ENCODE measurements at places on chromosomes 2 and 18. TPM values are rescaled to one million over a fixed set of nuclear protein-coding genes. Genes with fewer than 3 reads are reported as not detected.

The SLC11A1 gene
- 0.09 TPM for total RNA-seq

The TUBA3E gene
- not detected for total RNA-seq

DNA sequence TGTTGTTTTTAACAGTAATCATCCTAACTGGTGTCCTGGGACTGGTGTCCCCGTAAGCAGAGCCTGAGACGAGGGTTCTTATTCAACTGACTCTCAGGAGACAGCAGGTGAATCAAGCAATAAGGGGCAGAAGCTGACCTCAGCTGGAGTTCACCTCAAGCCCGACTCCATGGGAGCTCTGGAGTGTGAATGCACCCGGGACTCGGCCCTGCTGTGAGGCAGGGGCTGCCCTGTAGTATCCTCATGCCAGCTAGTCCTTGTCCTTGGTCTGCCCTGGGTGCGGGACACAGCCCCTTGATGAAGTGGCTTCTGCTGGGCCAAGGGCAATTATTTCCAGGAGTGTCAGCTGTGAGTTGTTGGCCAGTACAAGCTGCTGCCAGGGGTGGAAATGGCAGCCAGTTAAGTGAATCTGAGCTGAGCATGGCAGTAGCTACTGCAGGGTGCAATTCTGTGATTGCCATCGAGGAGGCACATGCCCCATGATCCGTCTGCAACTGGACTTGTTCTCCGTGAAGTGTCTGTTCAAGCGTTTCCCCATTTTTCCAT lies 54.9 kb upstream of the OTOS start:
- H3K27me3 ChIP-seq, result no peaks in the 10 kb centered on the region
- no peak overlapping the region for H3K4me3 ChIP-seq
- peaks cover 11% of the 10 kb centered on the region for H3K4me1 ChIP-seq
- H3K27ac ChIP-seq, result peak overlapping the region; percentile 38

The RAX gene
- total RNA-seq, result not detected

The ZFP36L2 gene
- total RNA-seq, result 39.8 TPM

DNA sequence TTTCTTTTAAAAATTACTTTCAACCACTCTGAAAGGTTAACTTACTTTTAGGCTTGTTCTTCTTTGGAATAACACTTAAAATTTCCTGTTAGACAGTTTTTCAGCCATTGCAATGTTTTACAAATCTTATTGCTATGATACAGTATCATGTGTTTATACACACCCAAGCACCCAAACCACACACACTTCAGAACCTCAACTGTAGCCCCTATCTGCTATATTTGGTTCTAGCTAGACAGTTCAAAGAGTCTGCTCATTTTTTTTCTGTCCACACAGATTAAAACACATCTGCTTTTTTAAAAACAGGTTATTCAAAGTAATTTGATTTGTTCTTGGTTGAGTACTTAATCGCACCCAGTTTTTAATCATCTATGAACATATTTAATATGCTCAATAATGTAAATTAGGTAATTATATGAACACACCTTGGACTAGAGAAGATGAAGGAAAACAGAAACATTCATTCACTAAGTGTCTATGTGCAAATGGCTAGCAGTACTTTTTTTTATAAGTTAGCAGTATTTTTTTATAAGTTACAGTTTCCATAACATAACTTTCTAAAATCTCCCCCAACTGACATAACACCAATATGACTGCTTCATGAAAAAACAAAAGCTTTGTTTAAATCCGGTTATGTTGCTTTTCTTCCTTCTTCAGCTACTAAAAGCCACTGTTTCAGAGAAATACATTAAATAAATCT lies 17.6 kb downstream of the FBXO11 start:
- no peaks in the 10 kb centered on the region for H3K27me3 ChIP-seq
- H3K27ac ChIP-seq, result no peak overlapping the region
- H3K36me3 ChIP-seq, result peaks cover 7% of the 10 kb centered on the region
- DNase-seq, result no peak

The STEAP3 gene
- total RNA-seq, result 0.73 TPM

GRCh38 chr2:71876542-71877451 lies 270.9 kb downstream of the CYP26B1 start:
- H3K4me1 ChIP-seq, result peaks cover 10% of the 10 kb centered on the region
- no peaks in the 10 kb centered on the region for H3K36me3 ChIP-seq
- no peak for DNase-seq
- no peak overlapping the region for H3K4me3 ChIP-seq

GRCh38 chr2:223026357-223027110 lies 25.5 kb upstream of the KCNE4 start:
- no peak overlapping the region for H3K4me3 ChIP-seq
- H3K27ac ChIP-seq, result no peak overlapping the region
- peaks cover 9% of the 10 kb centered on the region for H3K4me1 ChIP-seq

The LINC00305 gene
- not detected for total RNA-seq

DNA sequence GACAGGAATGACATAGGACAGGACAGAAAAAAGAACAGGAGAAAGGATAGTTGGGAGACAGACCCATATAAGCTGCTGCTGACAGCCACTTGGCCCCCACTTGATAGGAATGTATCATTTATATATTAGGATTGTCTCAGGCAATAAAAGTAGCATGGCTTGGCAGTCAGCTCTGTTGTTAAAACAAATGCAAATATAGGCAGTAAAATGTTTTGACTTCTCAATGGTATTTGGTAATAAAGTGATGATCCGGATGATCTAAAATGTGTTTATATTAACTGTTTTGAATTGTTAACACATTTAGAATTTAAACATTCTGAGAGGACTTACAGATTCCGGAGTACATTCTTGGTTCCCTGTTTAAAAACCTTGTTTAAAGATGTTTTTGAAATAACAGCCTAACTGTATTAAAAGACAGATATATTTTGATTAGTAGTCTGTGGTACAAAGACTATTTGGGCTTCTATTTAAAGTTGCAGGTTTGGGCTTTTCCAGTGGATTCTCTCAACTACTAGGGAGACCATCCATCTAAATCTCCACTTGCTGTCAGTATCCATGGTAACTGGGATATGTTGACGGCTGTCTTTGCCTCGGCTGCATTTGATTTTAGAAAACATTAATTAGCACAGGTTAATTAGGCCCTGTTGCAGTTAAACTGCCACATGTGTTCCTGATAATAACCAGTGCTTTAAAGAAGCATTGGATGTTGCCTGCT lies 147.6 kb downstream of the ESCO1 start:
- no peaks in the 10 kb centered on the region for H3K27me3 ChIP-seq
- peaks cover 14% of the 10 kb centered on the region for H3K4me1 ChIP-seq
- H3K36me3 ChIP-seq, result peaks cover 18% of the 10 kb centered on the region
- no peak for DNase-seq
- H3K27ac ChIP-seq, result peak overlapping the region; percentile 14

The TEKT4 gene
- not detected for total RNA-seq

- no peaks in the 10 kb centered on the region for H3K27me3 ChIP-seq
- H3K27ac ChIP-seq, result no peak overlapping the region
- H3K36me3 ChIP-seq, result peaks cover 8% of the 10 kb centered on the region
- no peak overlapping the region for H3K4me3 ChIP-seq
- H3K4me1 ChIP-seq, result peaks cover 5% of the 10 kb centered on the region
These were observed 16.5 kb upstream of the VIT start for GRCh38 chr2:36680012-36680411.

The BMPR2 gene
- total RNA-seq, result 17.5 TPM
